H1 (cell line): ENCODE measurements at places on chromosomes 3 and 15.

DNA sequence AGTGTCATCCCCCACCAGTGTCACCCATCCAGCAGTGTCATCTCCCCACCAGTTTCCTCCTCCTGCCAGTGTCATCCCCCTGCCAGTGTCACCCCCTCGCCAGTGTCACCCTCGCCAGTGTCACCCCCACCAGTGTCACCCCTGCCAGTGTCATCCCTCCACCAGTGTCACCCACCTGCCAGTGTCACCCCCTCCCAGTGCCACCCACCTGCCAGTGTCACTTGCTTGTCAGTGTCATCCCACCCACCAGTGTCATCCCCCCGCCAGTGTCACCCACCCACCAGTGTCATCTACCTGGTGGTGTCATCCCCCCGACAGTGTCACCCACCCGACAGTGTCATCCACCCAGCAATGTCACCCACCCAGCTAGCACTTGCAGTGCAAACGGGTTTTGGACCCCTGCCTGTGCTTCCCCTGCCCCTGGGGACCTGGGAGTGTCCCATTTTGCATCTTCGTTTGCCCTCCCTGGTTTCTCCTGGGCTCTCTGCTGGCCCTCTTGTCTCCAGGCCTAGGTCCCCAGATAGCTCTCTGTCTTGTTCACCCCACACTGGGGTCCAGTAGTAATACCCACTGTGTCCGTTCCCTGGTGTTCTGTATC lies 99.8 kb upstream of the PRR20G start:
- no peak for DNase-seq

- no peak for DNase-seq
Observed at GRCh38 chr3:24439021-24439420, 55.6 kb downstream of the THRB start.

DNA sequence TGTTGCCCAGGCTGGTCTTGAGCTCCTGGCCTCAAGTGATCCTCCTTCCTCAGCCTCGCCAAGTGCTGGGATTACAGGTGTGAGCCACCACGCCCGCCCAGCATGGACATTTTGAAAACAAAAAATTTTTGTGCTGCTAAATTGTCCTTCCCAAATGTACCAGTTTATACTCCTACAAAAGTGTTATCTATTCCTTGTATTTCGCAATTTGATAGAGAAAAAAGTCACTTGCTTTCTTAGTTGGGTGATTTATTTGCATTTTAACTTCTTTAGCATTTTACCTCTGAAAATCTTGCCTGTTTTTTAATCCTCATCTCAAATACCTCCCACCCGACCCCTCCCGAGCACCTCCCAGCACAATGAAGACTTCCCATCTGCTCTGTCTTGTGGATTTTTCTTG lies 46.8 kb downstream of the PDE8A start:
- no peak for DNase-seq

GRCh38 chr3:56754741-56755417 lies 46.9 kb downstream of the ARHGEF3 start:
- DNase-seq: no peak

- DNase-seq: no peak
Observed at GRCh38 chr3:31567036-31567435, 34.3 kb downstream of the STT3B start.

DNA sequence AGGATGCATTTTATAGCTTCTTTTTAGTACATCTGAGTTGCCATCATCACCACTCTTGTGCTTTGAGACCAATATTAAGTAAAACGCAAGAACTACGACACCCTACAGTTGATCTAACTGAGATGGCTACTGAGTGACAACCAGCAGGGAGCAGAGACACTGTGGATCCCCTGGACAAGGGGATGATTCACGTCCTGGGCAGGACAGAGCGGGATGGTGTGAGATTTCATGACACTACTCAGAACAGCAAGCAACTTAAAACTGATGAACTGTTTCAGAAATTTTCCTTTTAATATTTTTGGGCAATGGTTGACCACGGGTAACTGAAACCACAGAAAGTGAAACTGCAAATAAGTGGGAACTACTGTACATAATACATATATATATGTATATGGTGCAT lies 299.2 kb downstream of the ADAMTS17 start:
- DNase-seq: no peak

DNA sequence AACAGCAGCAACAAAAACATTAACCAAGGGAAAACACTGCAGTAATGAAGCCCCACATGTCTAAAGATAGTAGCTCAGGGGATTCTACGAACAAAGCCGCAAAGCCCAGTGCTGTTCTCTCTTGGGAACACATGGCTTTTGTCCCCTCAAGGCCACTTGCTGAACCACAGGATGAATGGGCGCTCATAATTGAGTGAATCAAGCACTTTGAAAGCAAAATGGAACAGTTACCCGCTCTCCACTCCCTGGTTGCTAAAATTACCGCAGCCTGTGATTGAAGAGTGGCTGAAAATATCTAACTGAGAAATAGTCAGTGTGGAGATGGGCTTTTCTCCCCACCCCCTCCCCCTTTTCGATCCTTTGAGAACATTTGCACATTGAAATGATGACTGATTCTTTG lies 39.6 kb downstream of the RASGRF1 start:
- no peak for DNase-seq

GRCh38 chr3:81799403-81799802 lies 38.0 kb upstream of the GBE1 start:
- no peak for DNase-seq

DNA sequence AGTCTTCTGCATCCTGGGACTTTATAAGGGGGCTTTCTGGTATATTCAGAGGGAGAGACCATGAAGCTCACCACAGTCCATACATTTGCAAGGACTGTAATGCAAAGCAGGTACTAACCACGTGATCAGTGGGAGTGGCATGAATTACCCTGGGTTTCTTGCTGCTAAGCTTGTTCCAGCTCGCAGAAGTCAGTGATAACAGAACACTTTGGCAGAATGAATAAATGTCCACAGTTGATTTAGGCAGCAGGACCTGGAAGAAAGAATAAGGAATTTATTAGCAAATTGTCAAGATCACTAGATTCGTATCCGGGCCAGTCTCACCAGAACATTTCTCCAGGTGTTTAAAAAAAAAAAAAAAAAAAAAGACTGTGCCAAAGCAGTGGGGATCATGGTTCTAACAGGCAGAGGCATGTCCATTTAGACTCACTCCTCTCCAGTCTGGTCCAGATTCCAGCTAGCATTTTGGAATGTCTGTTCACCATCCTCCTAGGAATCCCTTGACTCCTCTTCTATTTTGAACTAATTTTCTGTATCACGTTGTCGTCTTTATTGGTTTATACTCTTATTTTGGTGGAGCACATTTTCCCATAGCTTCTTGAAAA lies 24.5 kb downstream of the HHLA2 start:
- no peak for DNase-seq

DNA sequence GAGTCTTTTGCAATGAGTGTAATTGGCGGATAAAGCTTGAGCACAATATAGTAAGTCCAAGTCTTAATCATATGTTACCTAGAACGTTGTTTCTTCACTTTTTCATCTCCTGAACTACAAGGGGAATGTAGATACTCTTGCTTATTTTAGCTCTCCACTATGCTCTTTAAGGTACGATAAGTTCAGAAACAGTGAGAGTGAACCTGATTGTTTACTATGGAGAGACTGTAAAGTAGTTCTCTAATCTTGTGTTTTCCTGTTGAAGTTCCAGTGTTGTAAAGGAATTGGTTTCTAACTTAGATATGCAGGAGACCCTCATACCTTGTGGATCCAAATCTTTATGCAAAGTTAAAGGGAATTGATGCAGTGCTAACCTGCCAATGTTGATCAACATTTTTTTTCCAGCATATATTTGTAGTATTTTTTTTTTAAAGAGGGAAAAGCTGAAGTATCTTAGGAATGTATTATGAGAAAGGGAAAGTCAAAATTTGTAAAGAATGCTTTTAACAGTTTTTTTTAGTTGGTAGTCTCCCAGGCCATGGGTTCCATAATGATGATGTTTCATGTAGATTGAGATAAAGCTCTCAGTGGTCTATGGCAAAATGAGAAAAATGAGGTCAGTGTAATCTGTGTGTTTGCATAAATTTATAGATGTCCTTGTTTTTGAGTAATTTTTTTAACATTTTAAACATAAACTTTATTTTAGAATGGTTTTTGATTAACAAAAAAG lies 14.9 kb downstream of the ATP11B start:
- DNase-seq: no peak

DNA sequence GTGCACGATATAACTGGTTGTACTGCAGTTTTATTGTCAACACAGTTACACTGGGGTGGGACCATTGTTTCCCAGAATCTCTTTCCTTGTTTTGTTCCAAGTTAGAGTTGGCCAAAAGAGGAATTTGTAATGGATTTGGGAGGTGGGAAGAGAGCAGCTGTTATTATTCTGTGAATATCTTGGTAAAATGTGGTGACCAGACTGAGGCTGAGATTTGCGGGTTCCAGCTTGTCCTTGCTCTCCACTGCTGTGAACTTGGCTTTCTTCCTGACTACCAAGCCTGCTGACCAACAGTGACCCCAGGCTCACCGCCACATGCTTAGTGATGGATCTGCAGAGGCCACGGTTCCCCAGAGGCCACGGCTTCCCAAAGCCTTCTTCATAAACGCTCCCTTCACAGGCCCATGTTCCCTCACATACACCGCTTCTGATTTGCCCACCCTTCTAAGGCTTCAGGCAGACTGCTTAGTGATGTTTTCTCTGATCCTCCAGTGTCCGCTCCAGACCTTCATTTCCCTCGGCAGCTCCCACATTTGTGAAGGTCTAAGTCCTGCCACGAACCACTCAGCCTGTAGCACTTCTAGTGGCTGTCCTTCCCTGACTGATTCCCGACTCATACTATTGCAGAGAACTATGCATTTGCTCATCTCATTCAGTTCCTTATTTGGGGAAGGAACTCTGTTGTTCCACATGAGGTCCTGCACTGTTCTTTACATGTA lies 525.5 kb upstream of the RGMA start:
- DNase-seq: no peak

GRCh38 chr3:177443469-177443868 lies 246.2 kb upstream of the TBL1XR1 start:
- DNase-seq: no peak

- DNase-seq: no peak
Observed at GRCh38 chr3:65356331-65357248, 668.8 kb upstream of the ADAMTS9 start.

- DNase-seq: no peak
Observed at GRCh38 chr3:62370112-62370857, 3.1 kb downstream of the FEZF2 start.

DNA sequence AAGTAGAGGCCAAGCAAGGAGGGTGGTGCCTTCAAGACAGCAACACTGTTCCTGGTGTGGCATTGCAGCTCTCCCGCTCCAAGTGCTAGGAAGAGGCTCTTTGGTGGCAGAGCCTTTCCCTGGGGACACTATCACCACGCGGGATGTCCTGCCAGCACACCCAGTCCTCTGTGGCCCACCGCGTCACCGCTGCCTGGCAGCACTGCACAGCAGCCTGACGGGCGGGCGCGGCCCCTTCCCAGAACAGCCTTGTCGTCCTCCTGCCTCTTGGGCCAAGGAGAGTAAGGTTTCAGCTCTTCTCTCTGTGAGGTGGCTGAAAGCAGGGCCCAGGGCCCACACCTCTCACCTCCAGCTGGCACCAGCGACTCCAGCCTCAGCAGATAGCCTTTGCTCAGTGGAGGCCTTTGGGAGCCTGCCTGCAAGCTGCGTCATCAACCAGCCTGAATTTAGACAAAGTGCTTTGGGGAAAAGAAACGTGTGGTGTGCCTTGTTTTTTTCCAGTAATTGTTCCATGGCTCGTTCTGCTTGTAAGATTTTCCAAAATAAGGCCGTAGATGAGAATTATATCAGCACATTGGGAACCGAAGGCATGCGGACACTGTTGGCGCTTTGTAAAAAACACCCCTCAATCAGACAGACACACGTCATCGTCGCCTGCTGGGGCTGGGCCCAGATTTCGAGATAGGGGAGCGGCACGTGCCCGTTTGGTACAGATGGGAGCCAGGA lies 65.0 kb downstream of the AAGAB start:
- no peak for DNase-seq

DNA sequence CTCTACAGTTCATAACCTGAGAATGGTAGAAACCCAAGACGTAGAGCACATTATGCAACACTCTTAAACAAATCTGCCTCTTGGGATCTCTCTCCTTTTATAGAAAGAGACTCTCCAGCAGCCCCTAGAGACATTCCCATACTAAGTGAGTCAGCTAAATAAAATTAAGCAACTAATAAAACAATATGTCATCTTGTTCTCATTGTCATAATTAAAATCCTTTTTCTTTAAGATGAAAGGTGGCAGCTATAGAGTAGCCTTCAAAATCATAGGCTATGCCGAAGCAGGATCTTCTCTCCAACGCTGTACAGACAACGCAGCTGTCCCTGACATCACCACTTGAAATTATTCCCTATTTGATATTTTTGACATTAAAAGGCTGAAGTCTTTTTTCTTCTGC lies 790.0 kb downstream of the FHIT start:
- DNase-seq: no peak

GRCh38 chr15:101407439-101407838 lies 82.1 kb downstream of the PCSK6 start:
- no peak for DNase-seq

- no peak for DNase-seq
Observed at GRCh38 chr3:65778968-65779367, 259.8 kb downstream of the MAGI1 start.

- no peak for DNase-seq
Observed at GRCh38 chr3:70703305-70704102, 391.1 kb upstream of the MDFIC2 start.

DNA sequence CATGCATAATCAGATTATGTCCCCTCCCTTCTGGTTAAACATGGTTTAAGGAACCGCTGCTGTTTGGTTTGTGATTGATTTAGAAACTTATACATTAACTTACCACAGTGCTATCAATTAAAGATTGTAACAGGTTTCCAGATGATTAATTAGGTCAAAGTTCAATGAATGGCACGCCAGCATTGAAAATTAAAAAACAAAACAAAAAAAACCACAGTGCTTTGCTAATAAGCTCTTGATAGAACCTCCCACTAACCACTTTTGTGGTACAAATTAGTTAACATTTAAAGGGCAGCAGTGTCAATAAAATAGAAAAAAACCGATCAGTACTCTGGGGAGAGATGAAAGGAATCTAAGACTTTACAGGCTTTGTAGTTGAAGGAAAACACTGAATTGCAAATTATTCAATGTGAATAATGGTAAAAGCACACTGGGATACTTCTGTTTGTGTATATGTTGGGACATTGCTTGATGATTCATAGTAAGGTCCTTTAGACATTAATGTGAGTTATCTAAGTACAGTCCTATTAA lies 7.6 kb upstream of the C3orf38 start:
- DNase-seq: no peak

DNA sequence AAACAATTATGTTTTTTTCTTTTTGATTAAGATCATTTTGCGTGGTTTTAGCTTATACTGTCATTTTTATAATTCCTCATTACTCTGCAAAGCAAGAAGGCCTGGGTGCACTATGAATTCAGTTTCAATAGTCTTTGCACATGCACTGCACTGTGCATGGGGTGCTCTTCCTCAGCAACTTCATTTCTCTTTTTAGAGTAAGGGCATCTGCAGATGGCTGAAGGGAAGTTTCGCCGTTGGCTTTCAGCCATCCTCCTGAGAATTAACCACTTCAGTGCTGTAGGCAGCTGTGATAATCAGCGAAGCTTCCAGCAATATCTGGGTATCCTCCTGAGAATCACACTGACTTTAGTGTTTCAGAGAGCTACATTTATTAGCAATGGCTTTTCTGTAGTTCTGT lies 284.8 kb downstream of the GBE1 start:
- no peak for DNase-seq
